ENCODE measurements at places on chromosomes 2 and 18.

DNA sequence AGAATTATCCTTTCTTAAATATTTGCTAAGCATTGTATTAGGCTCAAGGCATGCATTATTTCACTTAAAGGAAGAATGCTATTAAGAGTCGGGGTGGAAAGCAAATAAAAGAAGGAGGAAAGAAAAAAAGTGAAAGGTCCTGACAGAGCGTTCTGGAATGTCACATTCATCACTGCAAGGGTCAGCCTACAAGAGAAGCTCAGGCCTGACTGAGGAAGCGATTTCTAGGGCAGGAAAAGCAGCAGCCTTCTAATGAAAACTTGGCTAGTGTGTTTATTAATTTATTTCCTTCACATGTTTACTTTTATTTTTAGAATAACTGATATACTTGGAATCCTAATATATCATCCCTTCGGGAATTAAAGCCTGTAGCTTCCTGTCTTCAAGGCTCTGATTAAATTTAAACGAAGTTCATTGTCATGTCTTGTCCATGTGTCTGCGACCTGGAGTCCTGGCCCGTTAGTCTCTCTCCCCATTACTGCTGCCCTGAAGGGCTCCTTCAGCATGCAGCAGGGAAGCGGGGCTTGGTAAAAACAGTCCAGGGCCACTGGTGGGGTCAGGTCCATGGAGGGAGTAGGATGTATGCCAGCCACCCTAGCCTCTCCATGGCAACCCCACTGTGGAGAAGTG lies 119.2 kb upstream of the CCDC68 start:
- DNase-seq = no peak

DNA sequence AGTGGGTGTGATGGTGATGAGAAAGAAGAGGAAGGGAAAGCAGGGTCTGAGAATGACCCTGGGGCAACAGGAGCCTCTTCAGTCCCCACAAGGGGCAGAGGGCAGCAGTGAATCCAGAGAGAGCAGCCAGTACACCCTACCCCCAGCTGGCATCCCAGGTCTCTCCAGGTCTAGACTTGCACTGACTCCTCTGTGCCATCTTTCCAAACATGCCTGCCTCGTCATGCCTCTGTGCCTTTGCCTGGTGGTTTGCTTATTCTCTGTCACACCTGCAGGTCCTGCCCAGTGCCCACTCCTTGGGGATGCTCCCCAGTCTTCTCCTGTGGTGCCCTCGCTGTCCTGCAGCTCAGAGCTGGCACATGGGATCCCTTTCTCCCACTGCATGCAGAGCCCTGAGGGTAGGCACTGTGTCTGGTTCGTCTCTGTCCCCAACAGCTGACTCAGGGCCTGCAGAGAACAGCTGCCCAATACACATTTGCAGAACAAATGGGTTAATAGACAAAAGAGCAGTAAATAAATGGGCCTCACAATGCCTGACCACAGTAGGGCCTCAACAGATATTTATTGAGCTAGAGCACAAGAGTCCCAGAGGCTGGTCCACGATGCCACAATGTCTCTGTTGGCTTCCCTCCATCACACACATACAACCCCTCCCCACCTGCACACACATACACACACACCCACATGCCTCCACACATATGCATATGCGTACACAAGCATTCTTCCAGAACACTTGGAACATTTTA lies 89.8 kb downstream of the HS1BP3 start:
- DNase-seq = no peak

DNA sequence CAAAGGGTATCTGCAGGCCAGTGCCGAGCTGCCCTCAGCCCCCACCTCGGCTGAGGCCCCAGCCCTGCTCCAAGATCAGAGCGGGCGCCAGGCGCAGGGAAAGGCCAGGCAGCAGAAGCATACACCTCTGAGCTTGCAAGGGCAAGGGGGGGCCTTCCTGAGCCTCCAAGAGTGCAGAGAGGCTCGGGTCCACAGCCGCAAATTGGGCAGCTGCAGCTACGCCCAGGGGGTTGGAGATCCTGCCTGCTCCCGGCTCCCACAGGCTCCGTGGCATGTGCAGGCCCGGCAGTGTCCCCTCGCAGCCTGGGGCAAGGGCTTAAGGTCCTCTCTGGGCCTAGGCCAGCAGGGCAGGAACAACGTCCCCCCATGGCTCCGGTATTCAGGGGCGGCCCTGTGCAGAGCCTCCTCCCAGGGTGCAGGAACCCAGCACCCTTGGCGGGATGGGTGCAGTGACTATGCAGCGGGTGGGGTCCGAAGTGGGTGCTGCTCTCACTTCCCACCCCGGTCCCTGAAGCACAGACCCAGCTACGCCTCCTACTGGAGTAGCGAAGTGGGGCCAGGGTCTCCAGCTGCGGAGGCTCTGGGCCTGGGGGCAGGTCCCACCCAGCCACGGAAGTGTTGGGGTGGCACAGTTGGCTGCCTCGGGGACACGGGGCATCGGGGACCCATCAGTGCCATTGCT lies 120.2 kb upstream of the TMEFF2 start:
- no peak for DNase-seq

DNA sequence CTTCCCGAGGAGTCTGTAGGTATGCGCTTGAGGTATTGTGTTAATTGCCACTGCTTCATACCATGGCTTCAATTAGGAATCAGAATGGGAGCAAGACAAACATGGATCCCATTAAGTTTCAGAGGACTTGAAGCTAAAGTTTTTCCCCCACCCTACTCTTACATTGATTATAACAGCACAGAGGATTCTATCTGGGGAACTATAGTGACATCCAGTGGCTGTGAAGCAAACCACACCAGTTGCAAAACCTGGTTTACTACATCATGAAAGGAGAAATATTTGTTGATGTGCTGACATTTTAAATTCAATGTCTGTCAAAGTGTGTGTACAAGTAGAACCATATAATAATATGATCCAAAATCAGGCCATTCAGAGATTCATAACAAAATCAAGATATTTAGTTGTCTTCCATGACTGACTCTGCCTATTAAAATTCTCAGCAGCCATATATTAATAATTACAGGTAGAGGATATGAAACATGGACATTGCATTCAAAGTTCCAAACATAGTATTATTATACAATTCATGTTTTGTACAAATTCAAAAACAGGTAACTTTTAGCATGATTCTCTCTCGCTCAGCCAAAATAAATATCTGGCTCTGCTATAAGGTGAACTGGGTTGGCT lies 82.9 kb downstream of the GRB14 start:
- DNase-seq = peak; percentile 55

DNA sequence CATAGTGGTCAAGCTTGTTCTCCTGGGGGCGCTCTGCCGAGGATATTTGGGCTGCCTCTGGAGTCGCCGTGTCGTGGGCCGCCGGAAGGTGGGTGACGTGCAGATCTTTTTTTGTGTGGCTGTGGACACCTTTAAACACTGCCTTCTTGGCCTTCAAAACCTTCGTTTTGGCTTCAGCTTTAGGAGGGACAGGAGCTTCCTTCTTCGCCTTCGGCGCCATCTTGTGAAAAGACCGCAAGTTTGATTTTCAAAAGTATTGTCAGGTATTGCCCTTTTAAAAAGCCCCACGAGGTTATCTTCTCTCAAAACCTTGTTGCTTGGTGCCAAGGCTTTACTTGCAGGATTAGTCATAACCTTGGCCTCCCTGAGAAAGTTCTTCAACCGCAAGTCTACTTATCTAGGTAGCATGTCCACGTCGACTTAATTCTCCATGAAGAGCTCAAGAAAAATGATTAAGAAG lies 20.8 kb downstream of the LAMA3 start:
- DNase-seq = no peak

Data from fibroblast of upper back skin (primary cell).